ENCODE measurements at places on chromosomes 5 and 9.
A peak's percentile ranks its signal among the peaks of the same experiment; 100 is the strongest.

GRCh38 chr9:37144762-37145161 is 24.4 kb downstream of the ZCCHC7 start:
- DNase-seq: no peak

GRCh38 chr9:34256987-34257585 is 72.0 kb downstream of the KIF24 start:
- no peak for DNase-seq

DNA sequence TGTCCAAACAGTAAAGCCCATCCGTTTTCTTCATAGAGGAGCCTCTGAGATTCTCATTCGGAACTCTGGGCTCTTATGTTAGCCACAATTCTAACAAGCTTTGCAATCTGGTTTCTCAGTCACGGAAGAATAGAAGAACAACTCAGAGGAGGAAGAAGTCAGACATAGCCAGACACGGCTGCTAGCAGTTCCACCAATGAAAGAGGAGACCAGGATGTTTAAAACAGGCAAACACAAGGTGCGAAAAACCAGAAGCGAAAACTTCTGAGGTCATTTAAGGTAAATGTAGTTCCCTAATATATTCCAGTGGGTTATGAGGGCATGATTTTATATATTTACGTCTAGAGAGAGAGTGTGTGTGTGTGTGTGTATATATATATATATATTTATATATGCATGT is 34.1 kb upstream of the GDNF start:
- DNase-seq: no peak

- DNase-seq: no peak
These were observed 19.9 kb upstream of the LPAR1 start for GRCh38 chr9:111058166-111058565.

DNA sequence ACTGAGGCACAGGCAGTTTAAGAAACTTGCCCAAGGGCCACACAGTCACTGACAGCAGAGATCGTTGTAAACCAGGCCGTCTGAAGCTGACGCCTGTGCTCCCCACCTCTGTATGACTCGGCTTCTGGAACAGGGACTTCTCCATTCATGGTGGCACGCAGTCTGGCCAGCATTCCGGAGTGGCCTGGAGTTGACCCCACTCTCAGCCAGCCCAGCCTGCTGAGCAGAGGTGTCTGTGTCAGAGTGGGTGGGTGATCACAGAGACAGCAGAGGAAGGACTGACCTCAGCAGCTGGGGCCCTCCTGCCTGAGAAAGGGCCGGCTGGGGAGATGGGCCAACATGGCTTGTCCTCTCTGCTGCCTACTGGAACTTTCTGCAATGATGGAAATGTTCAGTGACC is 12.6 kb downstream of the LRSAM1 start:
- no peak for DNase-seq

GRCh38 chr9:37146410-37146809 is 26.0 kb downstream of the ZCCHC7 start:
- DNase-seq: no peak

GRCh38 chr9:92706218-92706940 is 36.4 kb upstream of the IPPK start:
- no peak for DNase-seq

DNA sequence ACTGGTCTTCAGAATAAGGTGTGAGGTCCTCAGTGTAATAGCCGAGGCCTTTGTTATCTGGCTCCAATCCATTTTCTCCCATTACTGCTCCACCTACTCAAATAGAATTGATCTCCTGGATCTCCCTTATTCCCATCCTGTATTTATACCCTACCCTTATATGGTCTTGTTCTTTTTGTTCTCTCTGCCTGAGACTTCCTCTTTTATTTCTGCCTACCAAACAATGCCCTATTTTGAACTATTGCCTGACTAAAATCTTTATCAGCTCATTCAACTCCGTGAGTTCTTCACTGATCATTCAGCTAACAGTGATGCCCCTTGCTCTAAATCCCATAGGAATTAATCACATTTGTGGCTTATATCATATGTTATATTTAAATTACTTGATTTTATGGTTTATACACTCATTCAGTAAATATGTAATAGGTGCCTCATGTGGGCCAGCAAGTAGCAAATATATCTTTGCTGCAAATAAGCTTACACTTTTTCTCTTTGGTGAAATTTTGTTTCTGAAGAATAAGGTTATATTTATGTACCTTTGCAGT is 417.5 kb upstream of the MEF2C start:
- no peak for DNase-seq

DNA sequence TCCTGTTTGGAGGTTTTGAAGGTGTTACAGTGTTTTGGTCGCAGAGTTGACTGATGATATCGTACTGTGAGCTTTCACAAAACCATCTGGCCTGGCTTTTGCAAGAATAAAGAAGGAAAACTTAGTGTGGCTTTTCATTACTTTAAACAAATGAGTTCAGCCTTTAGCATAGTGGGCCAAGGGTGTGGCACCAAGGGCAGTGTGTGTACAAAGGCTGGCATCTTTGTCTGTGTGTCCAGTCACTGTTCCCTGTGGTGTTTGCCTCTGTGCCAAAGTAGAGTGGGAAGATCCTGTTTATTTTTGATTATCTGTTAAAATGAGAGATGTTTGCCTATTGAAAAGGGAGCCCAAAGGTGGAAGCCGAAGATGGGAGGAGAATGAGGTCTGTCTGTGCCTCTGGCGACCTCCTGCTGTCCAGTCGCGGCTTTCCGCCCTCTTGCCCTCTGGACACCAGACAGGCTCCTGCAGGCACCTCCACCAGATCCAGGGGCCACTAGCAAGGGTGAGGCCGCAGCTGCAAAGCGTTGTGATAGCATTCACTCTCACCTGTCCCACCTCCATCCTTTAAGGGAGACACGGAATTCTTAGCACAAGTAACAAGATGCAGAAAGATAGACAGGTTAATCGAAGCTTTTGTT is 113.7 kb downstream of the TRIO start:
- no peak for DNase-seq

- DNase-seq: peak; percentile 54
These were observed 5.5 kb downstream of the UBE2D2 start for GRCh38 chr5:139566611-139567010.

DNA sequence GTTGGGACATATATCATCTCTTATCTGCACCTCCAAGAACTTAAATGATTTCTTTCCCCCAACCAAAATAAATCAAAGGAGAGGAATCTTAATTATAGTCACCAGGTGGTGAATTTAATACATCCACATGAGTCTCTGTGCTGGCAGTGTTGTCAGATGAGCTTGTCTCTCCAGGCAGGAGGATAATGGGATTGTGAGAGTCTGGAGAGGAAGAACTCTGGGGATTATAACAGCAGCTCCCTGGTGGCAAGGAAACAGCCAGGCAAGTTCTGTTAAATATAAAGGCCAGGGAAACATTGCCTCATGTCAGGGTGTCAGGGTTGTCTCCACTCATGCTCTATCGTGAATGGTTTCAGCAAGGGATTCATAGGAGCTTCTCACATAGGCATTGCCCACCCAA is 80.8 kb downstream of the TLR4 start:
- no peak for DNase-seq

DNA sequence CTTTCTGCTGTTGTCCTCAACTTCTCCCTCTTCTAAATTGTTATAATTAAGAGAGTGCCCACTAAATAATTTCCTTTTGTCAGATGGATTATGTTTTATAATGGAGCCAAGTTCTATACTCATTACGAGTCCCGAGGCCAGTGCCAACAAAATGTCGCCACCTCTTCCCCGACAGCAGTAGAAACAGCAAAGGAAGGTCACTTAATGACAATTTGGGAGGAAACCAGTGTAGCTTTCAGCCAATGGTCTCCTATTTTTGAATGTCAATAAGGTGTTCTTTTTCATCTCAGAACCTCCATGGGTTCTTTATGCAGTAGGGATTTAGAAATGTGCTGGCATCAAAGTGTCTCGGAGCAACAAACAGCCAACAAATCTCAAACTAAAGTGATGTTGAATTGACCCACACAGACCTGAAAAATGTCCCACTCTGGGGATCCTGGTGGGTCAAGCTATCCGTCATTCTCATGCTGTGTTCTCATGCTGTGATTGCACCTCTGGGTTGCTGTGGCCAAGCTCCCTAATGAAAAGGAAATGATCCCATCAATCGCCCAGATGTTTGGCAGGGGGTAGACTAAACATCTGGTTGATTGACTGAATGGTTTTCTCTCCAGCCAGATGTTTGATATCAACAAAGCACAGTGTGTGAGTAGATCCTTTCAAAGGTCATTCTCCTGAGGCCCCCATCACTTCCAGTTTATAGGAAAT is 291.9 kb downstream of the DMAC1 start:
- no peak for DNase-seq

DNA sequence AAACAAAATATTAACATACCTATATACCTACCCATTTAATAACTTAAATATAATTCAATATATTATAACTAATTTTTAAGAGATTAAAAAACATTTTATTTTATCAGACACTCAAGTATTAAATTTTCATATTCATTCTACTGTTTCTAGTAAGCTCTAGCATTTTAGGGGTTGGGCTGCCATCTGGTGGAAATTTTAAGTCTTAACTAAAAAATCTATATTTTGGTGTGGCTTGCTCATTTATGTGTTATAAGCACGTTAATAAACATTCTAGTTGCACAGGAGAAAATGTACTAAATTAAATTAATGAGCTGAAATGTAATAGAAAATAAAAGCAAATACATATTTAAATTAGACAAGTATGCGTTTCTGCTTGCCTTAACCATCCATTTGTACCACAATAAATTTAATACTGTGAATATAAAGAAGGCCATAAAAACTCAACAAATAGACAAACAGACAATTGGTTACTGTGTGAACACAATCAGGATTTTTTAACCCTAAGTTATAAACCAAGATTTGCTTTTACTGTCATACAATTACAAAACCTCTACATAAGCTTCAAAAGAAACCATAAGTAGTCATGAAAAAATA is 1728.3 kb upstream of the CDH9 start:
- DNase-seq: peak; percentile 87

GRCh38 chr9:108474356-108474755 is 381.4 kb downstream of the ACTL7B start:
- DNase-seq: no peak

DNA sequence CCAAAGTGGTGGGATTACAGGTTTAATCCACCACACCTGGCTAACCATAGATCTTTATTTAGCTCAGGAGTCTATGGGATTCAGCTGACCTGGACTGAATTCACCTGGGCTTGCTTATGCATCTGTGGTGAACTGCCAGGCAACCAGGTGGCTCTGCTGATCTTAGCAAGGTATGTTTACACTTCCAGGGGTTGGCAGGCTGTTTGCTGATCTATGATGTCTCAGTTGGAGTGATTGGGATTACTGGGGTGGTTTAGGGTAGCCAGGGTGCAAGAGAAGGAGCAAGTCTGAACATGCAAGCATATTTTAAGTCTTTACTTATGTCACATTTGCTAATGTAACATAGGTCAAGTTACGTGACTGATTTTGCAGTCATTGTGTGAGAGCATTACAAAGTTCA is 63.6 kb upstream of the JAK2 start:
- no peak for DNase-seq

GRCh38 chr9:105342147-105342505 is 97.7 kb downstream of the SLC44A1 start:
- DNase-seq: no peak

- no peak for DNase-seq
These were observed 476.1 kb upstream of the MPDZ start for GRCh38 chr9:13755551-13755950.

DNA sequence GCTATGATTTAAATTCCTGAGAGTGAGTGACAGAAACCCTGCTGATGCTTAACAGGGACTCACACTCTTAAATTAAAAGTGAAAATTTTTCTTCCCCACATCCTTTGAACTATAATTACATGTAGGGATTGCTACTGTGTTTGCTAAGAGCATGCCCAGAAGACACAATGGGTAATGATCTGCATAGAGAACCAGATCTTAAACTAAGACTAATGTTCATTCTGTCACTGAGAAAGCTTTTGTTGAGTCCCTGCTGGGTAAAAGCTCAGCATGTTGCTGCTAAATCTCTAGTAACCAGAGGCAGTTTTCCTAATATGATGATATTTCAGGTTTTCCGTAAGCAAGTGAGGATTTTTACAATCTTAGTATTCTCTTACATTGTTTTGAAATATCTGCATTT is 424.8 kb upstream of the SMC2 start:
- DNase-seq: no peak

GRCh38 chr9:7570107-7570720 is 229.4 kb downstream of the DMAC1 start:
- peak; percentile 3 for DNase-seq

- DNase-seq: peak; percentile 72
These were observed 2.5 kb downstream of the SH3PXD2B start for GRCh38 chr5:172451771-172452197.

DNA sequence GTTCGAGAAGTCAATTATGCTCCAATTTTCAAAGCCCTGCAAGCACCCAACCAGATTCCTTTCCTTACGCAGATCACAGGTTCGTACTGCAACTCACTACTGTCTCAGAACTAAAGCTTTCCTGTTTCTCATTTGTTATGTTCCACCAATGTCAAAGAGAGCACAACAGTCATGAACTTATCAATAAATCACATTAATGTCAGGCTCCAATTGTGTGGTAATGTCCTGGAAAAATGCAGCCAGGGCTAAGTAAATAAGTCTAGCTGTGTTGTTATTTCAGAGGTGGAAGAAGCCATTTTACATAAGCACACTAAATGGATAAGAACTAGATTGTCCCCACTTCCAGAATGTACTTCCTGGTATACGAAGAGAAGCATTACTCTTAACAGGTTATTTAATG is 488.6 kb upstream of the PTGER4 start:
- no peak for DNase-seq

DNA sequence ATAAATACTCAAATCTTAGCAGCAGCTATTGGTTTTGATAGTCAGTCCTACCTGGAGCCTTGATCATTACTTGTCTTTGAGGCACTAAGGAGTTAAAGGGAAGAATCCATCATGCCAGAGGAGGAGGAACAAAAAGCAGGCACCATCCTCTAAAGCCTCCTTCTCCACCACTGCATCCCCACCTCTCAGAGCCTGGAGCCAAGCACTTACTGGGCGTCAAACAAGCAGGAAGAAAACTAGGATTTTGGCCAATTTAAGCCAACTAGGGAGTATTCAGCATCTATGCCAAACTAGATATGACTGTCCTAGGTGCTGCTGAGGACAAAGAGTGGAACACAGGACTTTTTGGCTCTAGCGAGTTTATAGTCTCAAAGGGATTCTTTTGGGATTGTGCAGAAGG is 152.5 kb downstream of the PPP2R2B start:
- DNase-seq: no peak

- no peak for DNase-seq
These were observed 6.8 kb downstream of the SLC1A3 start for GRCh38 chr5:36613241-36613640.

DNA sequence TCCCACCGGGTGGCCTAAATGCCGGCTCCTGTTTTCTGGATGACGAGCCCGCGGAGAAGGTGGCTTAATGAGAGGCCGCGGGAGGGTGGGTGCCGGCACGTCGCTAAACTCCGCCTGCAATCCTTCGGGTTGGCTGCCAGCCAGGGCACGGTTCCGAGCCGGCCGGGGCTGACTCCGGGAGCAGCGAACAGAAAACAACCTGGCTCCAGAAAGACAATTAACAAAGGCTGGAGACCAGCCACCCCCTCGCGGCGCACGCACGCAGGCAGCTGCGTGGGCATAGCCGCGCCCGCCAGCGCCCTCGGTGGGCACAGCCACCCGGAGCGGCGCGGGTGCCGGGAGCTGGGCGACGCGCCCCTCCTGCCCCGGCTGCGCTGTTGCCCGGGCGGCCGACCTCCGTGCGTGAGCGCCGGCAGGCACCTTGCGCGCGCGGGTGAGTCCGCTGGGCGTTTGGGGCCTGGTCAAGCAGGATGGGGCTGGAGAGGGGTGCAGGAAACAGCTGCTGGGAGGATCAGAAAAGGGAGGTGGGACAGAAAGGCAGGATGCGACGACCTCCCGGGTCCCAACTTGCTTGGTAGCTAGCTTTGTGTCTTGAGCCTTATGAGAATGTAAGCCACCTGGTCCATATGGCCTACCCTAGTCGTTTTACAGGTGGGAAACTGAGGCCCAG is at the start of gene ARHGEF37:
TSS of gene ARHGEF37 (plus strand) at position 307 of the 670 bp plus-strand sequence. CDS start 16,272 bp downstream, outside the sequence.
- peak; percentile 78 for DNase-seq
